Activated CD8-positive, alpha-beta memory T cell treated with anti-CD3 and anti-CD28 coated beads, Interleukin-2, amount 50 U/mL, for 48 hours (primary cell): ENCODE measurements at places on chromosomes 2 and 18.

DNA sequence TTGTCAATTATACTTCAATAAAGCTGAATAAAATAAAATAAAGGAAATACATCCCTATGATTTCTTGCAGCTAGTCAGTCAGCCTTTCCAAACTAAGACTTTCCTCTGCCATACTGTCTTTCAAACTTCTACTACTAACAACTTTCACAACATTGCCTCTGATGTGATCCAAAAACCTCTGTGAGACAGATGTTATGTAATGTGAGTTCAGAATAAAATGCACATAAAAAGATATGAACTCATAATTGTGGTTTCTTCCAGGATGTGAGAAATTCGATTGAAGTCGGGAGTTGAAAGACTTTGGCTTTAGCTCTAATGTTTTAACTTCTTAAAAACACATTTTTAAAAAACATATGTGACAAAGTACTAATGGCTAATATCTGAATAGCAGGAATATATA is 98.7 kb downstream of the PIGN start:
- no peak for DNase-seq

GRCh38 chr2:168416555-168416954 is 39.5 kb upstream of the CERS6 start:
- DNase-seq: no peak

DNA sequence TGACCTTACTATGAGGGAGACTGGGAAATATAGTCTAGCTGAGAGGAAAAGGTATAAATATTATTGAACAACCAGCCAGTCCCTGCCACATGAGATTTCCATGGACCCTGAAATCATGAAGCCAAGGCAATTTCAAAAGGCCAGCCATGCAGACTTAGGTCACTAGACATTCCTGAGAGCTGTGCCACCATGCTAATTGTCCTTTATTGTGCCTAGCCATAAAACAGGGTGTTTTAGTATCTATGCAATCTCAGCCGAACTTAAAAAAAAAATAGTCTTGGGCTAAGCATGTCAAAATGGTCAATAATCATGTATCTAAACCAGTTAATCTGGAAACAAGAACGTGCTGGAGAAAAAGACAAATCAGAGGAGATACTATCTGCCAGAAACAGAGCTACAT is 269.5 kb downstream of the LNPK start:
- DNase-seq: no peak

DNA sequence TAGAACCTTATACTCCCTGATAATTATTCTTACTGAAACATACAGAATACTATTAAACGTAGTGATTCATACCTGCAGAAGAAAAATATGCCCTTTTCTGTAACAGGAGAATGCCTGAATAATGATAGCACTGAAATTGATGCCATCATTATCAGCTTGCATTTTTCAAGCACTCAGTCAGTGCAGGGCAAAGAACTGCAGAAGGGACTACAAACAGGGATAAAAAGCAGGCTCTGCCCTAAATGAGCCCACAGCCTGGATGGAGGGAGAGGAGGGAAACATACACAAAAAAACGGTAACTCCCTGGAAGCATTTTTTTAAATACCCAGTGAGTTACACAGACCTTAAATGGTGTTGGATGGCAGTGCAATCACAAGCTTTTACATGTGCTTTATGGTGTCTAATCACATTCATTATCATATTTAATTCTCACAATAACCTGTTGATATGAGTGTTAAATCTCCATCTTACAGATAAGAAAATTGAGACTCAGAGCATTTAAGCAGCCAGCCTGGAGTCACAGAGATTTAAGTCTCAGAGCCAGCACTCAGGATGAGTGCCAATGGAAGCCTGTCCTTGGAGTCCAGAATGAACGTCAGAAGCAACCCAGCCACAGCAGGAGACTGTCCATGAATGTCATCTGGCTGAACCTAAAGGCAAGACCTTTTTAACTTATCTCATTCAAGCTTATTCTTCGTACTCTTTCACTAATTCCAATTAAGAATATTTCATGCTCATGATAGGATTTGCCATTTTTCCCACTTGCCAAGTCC is 139.3 kb upstream of the CTNNA2 start:
- no peak for DNase-seq

GRCh38 chr2:207437524-207438143 is 92.1 kb upstream of the CREB1 start:
- DNase-seq: no peak

- DNase-seq: no peak
Measured at GRCh38 chr2:100257939-100258338, 64.4 kb downstream of the LONRF2 start.

DNA sequence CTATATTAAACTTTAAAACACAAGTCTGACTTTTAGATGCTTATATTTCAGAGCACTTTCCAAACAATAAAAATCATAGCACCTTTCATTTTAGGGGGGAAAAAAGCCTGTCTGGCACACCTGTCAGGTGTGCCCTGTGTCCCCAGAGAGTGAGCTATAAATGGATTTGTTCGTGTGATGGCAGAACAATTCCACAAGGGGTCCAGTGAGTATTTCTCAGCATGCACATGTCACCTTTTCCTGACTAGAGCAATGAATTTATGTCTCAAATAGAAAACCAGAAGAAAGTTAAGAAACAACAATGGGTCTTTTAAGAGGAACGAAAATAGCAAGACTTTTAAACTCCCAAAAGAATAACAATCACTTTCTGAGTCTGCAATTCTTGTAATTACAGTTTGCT is 55.9 kb downstream of the ACVR1C start:
- no peak for DNase-seq

GRCh38 chr18:53458268-53458667 is 766.2 kb downstream of the MBD2 start:
- DNase-seq: no peak

GRCh38 chr2:84459944-84460429 is 907 bp upstream of the SUCLG1 start:
- no peak for DNase-seq

- DNase-seq: no peak
Measured at GRCh38 chr2:66084948-66085590, 349.9 kb upstream of the MEIS1 start.

DNA sequence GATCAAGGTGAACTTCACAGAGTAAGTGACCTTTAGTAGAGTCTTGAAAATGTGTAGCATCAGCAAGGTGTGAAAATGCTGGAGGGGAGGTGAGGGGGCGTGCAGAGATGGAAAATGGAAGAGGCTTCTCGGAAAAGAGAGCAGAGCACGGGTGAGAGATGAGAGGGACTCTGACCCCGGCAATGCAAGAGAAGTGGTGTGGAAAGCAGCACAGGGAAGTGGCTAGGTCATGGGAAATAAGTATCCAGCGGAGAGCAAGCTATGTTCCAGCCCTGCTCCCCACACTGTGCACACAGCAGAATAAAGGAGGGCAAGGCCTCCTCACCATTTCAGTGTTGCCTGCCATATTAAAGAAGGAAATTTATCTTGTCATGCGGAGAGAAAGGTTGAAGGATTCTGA is 241.7 kb upstream of the DOK6 start:
- DNase-seq: no peak

DNA sequence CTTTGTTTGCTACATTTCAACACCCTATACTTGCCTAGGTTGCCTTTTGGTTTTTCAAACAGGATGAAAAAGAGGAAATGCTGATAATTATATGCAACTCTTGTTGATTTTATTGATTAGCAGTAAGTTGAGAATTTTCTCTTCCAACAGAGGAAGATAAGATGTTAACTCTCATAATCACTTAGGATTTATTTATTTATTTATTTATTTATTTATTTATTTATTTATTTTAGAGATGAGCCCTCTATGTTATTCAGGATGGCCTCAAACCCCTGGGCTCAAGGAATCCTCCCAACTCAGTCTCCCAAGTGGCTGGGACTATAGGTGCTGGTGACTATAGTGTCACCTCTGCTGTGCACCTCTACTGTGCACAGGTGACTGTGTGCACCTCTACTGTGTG is 111.4 kb upstream of the GLS start:
- no peak for DNase-seq

DNA sequence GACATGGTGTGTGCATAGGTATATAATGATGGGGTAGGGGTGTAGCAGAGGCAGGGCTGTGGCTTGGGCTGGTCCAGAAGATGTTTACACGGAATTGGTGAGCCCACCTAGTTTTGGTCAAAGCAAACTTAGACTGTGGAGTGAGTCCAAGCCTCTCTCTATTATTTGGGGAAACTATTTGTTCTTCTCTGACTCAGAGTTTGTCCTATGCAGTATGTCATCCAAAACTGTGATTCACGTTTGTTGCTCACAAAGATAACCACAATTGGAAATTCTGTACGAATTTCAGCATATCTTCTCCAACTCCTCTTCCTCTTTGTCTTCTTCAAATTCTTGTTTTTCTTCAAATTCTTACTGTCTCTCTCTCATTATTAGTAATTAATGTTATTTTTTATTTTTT is 292.9 kb downstream of the XIRP2 start:
- DNase-seq: no peak

DNA sequence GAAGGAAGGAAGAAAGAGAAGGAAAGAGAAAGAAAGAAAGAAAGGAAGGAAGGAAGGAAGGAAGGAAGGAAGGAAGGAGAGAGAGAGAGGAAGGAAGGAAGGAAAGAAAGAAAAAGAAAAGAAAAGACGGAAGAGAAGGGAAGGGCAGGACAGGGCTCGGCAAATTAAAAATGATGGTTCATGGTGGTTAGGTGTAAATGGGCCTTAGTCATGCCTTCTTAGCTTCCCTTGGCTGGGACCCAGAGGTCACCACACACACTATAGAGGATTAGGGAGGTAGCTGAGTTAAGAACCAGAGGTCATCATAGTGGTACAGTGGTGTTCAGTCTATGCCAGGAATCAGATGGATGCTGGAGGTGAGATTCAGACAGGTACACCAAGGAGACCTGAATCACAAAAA is 9.3 kb upstream of the ATL2 start:
- no peak for DNase-seq

DNA sequence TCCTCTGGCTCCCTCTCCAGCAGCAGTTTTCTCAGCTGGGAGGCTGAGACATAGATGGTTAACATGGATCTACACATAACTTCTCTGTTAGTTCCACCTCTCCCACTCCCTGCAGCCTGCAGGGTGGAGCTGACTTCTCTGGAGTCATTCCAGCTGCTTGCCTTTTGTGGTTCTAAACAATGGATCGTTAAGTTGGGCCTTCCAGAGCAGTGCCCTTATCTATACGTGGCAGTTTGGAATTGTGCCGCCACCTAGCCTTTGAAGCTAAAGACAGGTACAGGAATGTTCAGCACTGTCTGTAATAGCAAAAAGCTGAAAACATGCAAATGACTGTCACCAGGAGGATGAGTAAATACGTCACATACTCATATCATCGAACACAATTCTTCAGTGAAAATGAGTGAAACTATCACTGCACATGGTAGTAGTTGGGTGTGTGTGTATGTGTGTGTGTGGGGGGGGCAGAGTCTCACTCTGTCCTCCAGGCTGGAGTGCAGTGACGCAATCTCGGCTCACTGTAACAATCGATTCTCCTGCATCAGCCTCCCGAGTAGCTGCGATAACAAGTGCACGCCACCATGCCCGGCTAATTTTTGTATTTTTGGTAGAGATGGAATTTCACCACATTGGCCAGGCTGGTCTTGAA is 50.3 kb downstream of the SH2D6 start:
- DNase-seq: no peak

DNA sequence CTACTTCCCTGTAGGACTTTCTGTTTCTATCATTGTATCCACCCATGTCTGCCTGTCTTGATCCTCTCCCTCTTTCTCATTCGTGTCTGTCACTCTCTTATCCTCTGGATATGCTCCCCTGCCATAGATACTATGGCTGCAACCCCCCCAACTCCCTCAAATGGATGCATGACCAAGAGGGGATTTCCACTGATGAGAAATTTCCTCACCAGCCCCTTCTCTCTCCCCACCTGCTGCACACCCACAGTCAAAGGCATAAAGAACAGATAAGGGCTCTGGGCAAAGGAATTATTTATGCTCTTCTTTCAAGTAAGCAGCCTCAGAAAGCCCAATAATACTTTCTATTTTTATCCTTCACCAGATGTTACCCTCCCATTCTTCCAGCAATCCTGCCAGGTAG is 121.3 kb downstream of the FOXI3 start:
- DNase-seq: no peak

DNA sequence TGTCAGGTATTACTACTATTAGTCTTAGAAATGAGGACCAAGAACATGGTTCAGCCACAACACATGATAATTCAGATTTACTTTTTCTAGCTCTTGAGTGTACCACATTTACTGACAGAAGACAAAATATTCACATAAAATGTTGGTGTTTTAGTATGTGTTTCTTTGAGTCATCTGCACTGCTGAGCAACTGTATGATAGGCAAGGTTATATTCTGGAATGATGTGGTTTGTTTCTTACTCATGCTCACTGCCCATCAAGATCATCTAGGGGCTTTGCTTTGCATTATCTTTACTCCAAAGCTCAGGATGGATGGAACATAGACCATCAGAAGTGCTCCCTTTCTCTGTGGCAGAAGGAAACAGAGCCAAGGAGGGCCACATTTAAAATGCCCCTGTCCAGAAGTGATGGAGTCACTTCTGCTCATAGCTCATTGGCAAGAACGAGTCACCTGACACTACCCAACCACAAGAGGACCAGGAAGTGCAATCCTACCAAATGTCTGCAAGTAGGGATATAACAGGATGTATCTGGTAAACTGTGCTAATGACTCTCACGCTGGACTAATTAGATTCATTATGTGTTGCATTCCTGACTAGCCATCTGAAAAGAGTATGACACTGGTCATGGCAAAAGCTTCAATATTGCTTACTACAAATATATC is 81.5 kb downstream of the DIS3L2 start:
- DNase-seq: no peak

GRCh38 chr2:11658208-11659114 is 11.5 kb downstream of the NTSR2 start:
- no peak for DNase-seq

DNA sequence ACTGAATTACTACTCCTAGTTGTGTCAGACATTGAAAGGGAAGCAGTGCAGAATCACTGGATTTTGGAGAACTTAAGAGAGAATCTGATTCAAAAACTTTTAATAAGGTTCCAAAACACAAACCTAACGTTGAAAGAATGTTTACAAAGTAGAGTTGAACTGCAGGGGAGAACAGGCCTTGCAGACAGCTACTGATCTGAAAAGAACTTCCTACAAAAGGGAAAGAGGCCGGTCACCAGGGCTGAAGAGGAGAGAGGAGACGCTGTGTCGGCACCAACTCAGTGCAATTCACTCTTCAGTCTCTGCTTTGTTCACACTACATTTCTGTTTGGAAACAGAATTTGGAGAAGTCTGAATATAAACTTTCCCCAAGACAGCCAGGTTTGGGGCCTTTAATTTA is 124.0 kb downstream of the GAREM1 start:
- DNase-seq: no peak
